M059J (cell line): ENCODE measurements at places on chromosomes 2 and 18.

- no peak for DNase-seq
Observed at GRCh38 chr18:32688821-32689220, 84.0 kb downstream of the KLHL14 start.

GRCh38 chr2:164917296-164917903 lies 37.9 kb downstream of the SLC38A11 start:
- peak; percentile 51 for DNase-seq

- DNase-seq = no peak
Observed at GRCh38 chr2:231592636-231593145, at the start of gene TEX44. Gene TEX44 (plus strand): TSS chr2:231592864. CDS start chr2:231592952, 88 bp downstream.

DNA sequence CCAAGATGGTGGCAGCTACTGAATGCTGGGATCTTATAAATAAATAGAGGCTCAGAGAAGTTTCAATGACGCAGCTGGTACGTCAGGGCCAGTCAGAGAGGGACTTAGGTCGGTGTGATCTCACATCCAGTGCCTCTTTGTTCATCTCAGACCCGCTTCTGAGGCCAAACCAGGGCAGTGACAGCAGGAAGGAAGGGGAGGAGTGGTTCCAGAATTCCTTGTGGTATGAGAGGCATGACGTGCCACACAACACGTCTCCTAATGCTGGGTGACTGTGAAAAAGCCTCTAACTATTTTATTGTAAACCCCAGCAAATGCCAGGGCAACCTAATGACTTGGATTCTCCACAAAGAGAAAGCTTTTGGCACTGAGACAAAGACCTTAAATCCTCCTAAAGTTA lies 423.3 kb downstream of the LPIN1 start:
- DNase-seq = peak; percentile 99

DNA sequence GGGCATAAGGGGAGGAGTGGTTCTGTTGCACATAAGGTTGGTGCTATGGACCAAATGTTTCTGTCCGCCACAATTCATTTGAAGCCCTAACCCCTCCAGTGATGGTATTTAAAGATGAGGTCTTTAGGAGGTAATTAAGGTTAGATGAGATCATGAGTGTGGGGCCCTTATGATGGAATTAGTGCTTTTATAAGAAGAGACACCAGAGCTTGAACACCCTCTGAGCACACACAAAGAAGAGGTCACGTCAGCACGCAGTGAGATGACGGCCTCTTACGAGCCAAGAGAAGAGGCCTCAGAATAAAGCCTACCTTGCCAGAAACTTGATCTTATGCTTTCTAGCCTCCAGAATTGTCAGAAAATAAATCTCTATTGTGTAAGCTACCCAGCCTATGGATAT lies 386.4 kb upstream of the CYRIA start:
- DNase-seq = no peak
